ENCODE measurements at places on chromosomes 7 and 10.

DNA sequence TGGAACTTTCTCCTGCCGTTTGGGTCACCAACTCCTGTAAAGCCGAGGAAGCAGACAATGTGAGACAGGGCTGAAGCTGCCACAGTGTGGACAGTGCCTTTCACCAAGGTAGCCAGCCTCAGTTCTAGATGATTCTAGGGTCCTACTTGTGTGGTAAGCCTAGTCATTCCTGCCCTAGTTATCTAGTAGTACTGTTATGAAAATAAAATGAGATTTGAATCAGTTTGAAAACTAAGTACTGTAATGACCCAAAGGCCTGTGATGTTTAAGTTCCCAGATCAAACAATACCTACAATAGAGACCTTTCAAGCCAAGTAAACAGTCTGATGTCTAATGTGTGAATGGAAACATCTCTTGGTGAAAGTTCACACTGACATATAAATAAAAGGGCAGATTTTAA, 37.1 kb downstream of the POLL start:
- DNase-seq = no peak

GRCh38 chr7:142385491-142386340, 127.9 kb upstream of the PRSS58 start:
- DNase-seq = peak; percentile 64

DNA sequence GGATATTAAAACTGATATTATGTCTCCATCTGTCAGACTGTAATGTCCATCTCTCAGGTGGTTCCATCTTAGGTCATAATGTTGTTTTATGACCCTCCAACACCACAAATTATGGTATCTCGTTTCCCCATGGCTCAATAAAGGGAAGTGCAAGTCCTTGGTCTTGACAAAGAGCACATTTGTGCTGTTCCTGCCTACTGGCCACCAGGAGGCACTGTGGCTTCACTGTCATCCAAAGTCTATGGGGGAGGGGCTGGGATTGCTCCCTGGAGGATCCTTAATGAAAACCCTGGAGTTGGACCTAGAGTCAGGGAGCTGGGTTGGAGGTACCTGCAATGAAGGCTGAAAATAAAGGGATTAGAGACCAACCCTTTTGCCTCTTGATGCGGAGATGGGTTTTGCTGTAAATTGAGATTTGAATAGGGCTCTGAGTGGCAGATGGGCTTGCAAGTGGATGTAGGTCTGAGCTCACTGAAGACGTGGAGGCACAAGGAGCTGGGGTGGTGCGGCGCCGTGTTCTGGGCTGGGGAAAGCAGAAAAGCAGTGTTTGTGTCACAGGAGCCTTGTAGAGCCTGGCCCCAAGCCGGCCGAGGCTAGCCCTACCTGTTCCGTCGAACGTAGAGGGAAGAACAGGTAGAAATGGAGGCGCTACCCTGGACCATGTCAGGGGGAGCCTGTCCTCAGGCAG, 180.5 kb upstream of the PRSS58 start:
- peak; percentile 58 for DNase-seq

DNA sequence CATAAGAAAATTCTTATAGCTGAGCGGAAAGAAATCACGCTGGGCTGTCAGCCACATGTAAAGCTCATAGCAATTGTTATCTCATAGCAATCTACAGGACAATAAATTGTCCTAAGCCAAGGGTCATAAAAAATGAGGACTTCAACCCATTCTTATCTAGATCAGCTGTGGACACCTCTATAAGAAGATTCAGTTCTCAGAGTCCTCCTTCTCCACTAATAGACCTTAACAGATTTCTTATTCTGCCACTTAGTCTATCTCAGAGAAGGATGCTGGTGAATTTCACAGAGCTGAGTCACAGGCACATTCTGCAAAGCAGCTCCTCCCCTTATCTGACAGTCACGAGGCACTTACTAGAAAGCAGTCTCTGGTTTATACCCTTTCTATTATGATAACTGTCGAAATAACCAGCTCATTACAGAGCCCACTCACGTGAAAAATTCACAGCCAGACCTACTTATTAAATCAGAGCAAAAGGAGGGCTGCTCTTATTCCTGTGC, 185.3 kb upstream of the PCLO start:
- DNase-seq = no peak

DNA sequence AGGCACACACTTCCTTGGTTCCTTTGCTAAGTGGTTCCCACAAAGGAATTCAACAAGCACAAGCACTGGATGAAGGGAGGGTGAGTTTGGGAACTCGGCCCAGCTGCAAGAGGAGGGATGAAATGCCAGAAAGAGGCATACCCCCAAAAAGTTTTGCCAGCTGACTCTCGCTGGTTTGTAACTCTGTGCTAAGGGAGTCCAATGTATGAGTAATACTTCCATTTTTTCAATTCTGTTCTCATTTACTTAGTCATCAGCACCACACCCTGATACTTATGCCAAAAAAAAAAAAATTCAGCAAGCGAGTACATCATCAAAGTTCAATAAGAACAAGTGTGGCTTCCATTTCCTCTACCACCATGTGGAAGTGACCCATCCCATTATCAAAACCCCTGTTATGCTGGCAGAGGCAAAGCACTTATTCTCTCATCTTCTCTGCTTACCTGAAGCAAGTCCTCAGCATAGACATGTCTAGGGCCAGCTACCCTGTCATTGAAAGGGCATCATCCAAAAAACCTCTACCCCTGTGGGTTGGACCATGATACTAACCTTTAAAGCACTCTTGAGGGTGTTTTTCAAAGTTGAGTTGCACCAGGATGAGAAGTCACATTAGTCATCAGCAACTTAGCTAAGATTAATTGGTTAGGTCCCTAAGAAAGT, 6.9 kb upstream of the HYCC1 start:
- peak; percentile 37 for DNase-seq

DNA sequence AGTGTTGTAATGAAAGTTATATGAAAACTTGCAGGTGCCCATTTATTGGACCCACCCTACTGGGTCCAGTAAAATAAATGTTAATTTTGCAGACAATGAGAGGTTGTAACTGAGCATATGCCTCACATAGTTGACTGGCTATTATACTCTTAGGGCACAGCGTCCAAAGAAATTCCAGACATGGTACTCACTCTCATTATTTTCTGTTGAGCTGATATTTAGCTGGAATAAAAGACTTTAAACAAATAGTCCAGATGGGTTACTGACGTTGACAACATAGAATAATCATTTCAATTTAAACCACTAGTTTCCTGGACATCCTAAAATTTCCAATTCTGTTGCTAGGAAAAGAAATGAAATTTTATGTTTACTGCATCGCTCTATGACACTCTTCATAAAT, 174.5 kb downstream of the ZNF365 start:
- no peak for DNase-seq

GRCh38 chr10:106402458-106402857, 762.0 kb downstream of the SORCS1 start:
- DNase-seq = no peak

Data from activated naive CD4-positive, alpha-beta T cell treated with anti-CD3 and anti-CD28 coated beads, Interleukin-2, amount 10 ng/mL, durations not matched to agents 7 days and 5 days (primary cell).